ENCODE measurements at places on chromosomes 7 and 10. TPM values are rescaled to one million over a fixed set of nuclear protein-coding genes. Genes with fewer than 3 reads are reported as not detected.

The SNX10 gene
- 27.4 TPM for total RNA-seq

DNA sequence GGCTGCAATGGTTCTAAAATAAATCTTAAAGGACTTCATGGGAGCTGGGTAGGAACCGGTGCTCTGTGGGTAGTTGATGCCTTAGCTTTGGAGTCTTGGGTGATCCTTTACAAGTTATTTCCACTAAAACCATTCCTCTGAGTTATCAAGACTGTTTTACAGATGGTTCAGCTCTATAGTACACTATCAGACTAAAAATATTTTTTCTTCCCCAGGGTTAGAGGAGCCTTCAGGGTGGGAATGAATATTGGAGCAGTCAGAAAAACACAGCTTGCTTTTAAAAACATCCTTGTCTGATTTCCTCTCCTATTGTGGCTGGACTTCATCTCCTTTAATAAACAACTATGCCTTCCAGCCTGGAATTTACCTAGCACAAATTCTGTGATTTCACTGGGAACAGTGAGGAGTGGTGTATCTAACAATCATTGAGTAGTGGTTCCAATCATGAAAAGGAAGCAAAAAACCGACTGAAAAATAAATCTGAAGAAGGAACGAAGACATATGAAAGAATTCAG lies 102.6 kb upstream of the AFAP1L2 start:
- no peak for DNase-seq

- DNase-seq: peak; percentile 19
These were observed 219.0 kb downstream of the GLRX3 start for GRCh38 chr10:130354976-130355795.

DNA sequence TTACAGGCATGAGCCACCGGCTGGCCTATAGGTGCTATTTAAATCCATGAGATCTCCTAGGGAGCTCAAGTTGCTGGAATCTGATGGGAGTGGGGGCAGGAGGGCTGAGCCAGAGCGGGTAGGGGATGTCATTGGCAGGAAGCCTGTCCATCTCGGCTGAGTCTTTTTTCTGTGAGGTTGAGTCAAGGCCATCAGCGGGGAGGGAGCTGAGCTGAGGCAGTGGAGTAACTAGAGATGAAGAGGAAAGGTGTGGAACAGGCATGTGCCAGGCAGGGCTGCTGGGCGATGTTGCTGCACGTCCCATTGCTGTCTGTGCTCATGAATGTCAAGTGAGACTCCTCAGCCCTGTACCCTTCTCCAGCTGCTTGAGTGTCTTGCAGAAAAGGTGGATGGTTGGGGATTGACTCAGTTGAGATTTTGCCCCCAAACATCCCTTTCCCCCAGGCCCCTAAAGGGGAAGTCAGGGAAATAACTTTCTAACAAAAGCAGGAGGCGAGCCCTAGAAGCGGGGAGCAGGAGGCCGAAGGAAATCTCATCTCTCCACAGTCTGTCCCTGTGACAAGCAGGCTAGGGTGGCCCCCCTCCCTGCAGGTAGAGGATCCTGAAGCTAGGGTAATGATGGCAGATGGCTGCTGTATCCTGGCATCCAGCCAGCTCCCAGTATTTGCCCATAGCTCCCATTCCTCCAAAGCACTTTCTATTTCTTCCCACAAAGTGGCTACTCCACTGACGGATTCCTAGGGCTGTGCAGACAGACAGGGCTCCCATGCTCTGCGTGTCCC lies 5.4 kb downstream of the ATP6V1F start:
- DNase-seq: no peak

The FGFBP3 gene
- total RNA-seq: 0.33 TPM

GRCh38 chr10:116766241-116766827 lies 24.0 kb upstream of the HSPA12A start:
- no peak for DNase-seq

GRCh38 chr10:84818961-84819360 lies 490.6 kb downstream of the CCSER2 start:
- DNase-seq: no peak

The MLXIPL gene
- total RNA-seq: 457 TPM

GRCh38 chr7:108249453-108249852 lies 119.3 kb upstream of the LAMB4 start:
- no peak for DNase-seq

GRCh38 chr10:22875581-22875980 lies 52.3 kb upstream of the ARMC3 start:
- no peak for DNase-seq

DNA sequence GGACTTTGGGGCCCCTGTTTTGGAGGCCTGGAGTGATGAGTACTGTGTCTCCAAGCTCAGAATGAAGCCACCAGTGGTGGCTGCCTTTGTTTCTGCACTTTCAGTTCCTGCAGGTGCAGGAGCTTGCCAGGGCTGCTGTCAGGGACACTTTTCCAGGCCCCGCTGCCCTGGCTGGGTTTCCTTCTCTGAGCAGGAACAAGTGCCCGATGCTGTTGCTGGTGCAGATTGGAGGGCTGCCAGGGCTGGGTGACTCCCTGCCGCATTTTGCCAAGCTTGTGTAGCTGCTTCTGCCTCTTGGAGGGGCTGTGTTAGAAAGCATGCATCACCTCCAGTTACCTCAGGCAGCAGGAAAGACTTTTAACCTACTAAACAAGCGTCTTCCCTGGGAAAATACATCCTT lies 211.1 kb downstream of the MGMT start:
- DNase-seq: peak; percentile 64

The CEP55 gene
- total RNA-seq: 0.08 TPM

The EMX2 gene
- not detected for total RNA-seq

The FLNC gene
- total RNA-seq: 0.55 TPM

- no peak for DNase-seq
These were observed 55.8 kb upstream of the KIF5B start for GRCh38 chr10:32112055-32112454.

The CRYGN gene
- not detected for total RNA-seq

- DNase-seq: no peak
These were observed 170.6 kb downstream of the UBE2H start for GRCh38 chr7:129781928-129782817.

The RNF32 gene
- 1.0 TPM for total RNA-seq

- DNase-seq: no peak
These were observed 101.1 kb downstream of the BTAF1 start for GRCh38 chr10:92024700-92025099.

DNA sequence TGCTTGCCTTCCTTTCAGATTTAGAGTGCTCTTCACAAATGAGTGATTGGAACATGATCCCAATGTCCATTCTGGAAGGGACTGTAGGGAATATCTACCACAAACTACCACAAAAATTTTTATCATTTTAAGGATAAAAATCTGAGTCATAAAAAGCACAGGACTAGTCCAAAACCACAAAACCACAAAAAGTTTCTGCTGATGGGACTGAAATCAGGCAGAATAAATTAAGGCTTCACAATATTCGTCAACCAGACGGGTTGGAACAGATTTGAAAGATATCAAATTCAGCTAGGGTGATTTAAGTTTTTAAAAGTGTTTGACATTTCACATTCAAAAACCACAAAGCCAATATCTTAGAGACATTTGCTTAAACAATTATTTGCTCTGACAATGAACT lies 100.1 kb upstream of the PTN start:
- no peak for DNase-seq

The CCL24 gene
- total RNA-seq: 0.88 TPM

DNA sequence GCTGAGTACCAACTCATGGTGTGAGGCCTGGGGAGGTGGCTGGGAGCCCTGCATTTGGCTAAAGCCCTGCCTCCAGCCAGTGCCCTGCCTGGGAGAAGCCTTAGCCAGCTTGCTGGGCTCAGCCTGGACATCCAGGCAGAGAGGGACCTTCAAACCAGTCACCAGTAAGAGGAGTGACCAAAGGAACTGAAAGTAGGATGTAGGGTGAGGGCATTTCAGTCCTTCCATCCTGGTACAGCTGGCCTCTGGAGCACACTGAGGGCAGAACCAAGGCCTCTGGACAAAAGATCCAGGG lies 124.8 kb downstream of the ADCY1 start:
- DNase-seq: peak; percentile 44

The PIP gene
- not detected for total RNA-seq

Measured in left lobe of liver (tissue), 2 donors.